ENCODE measurements at places on chromosomes 16 and 17.

DNA sequence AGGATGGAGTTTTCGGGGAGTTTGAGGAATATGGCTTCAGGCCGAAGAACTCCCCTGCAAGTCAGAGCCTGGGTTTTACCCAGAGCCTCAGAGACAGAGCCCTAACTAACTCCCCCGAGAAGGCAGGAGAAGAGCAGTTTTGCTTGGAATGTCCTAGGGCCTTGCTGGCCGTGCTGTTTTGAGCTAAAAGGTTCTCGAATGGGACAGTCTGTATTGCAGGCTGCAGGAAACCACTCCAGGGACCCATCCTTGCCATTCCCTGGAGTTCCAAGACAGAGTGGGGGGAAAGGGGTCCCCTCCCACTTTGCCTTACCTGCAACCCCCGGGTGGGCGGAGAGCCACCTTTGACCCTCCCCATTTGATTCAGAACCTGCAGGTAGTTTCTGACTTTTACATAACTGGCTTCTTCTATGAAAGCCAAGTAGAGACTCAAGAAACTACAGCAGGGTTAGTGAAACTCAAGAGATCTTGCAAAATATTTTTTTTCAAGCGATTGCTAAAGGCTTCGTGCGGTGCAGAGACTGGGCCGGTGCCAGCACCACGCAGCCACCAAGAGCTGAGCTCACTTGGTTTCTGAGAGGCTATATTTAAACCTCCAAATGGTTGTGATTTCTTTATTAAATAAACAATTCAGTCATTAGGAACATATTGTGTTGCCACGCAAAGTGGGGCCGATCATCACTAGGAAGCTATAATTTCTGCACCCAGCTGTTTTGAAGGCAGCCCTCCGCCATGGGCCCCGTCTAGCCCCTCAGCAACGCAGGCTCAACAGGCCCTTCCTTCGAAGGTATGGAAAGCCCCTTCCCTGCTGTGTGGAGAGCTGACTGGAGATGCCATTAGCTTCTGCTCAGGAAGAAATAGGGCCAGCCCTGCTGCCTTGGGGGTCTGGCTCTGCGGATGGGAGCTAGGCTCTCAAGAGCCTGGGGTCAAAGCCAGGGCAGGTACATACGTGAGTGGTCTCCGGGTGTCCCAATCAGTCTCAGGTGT is 223.0 kb downstream of the NTN1 start:
- DNase-seq, result no peak

DNA sequence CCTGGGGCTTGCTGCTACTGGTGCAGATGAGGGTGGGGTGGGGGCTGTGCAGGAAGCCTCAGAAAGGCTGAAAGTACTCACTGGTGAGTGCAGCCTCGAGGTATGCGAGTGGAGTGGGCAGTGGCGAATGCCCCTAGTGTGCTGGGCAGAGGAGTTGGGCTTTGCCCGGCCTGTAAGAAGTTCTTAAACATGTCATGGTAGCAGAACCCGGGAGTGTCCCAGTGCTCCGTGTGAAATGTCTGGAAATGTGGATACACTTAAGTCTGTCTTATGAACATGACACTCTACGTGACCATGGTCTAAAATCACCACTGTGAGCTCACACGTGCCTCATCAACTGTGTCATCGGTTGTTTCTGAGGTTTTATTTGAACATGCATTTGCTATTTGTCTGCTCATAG is 1.7 kb downstream of the SMTNL2 start:
- DNase-seq, result no peak

DNA sequence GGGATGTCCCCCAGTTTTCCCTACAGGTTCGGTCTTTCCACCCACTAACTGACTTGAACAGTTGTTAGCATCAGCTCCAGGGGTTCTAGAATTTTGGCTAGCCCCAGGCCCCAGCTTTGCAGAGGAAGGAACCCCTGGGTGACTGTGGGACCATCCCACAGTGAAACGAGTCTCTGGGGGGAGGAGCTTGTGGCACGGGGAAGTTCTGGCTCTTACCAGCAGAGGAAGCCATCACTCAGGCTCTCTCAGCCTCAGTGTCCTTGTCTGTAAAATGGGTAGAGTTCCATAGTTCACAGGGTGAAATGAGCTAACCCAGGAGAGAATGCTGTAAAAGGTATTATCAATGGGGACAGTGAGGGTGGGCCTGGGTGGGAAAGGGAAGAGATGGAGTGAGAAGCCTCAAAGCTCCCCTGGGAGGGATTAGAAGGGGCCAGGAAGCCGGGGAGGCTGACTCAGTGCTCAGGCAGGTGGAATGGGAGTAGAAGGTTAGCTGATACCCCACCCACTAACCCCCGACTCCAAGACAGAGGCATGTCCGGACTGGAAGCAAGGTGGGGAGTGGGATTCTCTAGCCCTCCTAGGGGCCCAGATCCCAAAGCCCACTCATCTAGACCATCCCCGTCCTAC is 30.9 kb upstream of the CDC42EP4 start:
- peak; percentile 27 for DNase-seq

- no peak for DNase-seq
Measured at GRCh38 chr16:85169333-85170065, 57.2 kb upstream of the CIBAR2 start.

- DNase-seq, result no peak
Measured at GRCh38 chr17:29576214-29577000, 7.9 kb downstream of the TP53I13 start.

DNA sequence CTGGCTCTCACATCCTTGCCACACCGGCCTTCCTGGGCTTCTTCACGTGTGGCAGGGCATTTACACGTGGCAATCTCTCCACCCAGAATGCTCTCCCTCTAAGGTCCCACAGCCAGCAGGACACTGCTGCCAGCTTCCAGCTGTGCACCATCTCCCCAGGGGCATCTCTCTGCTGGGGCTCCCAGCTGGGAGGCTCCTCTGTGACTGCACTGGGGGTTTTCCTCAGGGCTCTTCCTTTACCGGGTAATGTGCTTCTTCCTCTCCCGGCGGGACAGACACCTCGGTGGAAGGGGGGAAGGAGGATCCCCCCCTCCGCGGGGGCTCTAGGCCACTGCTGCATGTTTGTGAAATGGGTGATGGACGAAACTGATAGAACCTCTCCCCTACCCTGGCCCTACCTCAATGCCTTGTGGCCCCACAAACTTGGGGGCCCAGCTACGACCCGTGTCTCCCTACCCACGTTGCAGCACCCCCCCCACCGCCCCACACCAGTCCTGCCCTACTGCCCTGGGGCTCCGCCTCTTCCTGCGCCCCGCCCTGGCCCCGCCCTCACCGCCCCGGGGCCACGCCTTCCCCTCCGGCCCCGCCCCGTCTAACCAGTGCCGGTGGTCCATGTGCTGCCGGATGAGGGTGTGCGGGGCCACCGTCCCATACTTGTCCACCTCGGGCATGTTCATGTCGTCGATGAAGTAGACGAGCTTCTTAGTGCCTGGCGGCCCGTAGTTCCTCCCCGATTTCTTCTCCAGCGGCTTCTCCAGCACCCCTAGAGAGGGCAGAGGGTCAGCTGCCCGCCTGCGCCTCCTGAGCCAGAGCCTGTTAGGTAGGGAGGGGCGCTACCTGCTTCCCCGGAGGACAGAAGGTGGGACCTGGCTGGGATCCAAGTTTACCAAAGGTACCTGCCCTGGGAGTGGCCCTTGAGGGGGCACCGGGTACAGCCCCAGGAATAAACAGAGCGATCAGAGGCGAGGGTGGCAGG is 92.6 kb downstream of the DNAH17 start:
- DNase-seq, result no peak

GRCh38 chr17:31919802-31920525 is 16.8 kb upstream of the SUZ12 start:
- DNase-seq, result no peak

DNA sequence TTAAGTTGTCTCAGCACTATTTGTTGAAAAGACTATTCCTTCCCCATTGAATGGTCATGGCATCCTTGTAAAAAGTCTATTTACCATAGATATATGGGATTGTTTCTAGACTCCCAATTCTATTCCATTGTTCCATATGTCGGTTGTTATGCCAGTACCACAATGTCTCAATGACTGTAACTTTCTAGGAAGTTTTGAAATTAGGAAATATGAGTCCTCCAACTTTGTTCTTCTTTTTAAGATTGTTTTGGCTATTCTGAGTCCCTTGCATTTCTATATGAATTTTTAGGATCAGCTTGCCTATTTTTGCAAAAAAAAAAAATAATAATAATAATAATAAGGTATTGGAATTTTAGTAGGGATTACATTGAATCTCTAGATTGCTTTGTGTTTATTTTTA is 43.0 kb upstream of the ABCA3 start:
- no peak for DNase-seq

DNA sequence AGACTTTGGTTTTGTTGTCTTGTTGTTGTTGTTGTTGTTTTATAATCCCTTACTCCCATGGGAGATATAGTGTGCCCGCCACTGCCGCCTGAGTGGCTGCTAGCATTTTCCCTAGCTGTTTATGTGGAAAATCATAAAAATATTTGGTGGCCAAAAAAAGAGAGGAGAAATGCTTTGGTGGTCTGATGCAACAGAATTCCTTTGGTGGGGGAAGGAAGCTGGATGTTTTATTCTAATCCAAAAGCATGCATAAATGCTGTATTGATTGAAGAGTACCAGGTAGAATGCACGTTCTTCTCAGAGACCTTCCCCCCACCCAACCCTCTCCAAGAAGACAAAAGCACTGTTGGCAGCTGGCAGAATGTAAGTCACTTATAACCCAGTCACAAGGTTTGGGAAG is 93.2 kb downstream of the C17orf67 start:
- DNase-seq, result no peak

DNA sequence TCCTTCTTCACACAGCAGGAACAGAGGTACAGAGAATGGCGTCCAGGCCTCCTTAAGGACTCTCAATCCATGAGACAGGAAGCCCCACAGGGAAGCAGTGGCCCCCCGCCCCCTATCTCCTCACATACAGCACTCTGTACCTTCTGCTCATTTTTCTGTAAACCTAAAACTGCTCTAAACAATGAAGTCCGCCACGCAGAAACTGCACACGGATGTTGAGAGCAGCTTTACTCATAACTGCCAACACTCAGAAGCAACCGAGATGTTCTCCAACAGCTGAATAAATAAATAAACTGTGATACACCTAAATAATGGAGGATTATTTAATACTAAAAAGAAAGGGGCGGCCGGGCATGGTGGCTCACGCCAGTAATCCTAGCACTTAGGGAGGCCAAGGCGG is 9.9 kb downstream of the TBC1D16 start:
- no peak for DNase-seq

- peak; percentile 38 for DNase-seq
Measured at GRCh38 chr16:49932946-49933345, 77.0 kb upstream of the ZNF423 start.

DNA sequence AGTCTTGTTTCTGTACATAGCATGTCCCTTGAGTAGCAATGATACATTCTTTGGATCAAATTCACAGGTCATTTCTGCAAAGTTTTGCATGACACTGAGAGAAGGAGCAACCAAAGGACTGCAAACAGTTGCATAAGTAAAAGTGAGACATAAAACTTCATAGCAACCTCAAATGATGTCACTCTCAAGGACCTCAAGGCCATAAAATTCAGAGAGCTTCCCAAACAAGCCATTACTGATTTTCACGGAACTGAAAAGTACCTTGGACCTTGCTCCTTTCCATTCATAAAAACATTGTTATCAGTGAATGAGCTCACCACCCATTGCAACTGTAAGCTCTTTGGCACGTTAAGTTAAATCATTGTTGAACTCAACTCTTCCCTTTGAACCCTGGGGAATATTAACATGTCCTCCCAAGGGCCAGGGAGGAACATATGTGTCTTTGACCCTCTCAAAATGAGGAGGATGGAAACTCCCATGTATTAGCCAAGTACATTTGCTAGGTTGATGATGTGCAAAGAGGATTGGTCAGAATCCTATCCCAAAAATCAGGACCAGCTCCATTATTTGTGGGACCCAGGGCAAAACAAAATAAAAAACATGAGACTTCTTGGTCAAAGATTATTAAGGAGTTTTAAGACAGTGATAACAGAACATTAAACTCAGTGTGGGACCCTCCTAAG is 275.0 kb upstream of the DYNLRB2 start:
- DNase-seq, result no peak

DNA sequence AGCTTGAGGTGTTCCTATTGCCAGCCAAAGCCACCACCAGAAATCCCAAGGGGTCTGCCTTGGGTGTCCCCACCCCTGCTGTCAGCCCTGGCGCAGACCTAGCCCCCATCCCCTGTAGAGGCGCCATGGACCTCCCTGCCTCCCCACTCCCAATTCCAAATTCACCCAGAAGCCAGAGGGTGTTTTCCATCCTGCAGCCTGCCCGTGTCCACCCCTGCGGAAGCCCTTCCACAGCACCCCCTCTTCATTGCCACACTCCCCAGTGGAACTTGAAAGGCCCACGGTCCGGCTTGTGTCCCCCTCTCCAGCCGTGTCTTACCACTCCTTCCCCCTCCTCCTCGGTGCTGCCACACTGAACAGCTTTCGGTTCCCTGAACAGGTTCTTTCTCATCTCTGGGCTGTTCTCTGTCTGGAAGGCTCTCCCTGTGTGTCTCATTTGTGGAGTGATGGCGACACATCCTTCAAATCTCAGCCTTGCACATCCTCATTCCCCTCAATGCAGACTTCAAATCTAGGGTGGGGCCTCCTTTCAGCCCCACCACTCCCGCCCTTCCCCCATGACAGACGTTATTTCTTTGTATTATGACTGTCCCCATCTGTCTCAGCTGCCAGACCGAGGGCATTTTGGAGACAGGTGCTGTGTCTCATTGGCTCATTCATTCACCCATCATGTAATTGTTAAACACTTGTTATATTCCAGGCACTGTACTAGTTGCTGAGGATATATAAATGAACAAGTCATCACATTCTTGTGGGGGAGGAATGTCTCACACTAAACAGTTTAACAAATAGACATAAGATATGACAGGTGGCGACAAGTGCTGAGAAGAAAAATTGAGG is 36.3 kb downstream of the ADGRG5 start:
- peak; percentile 35 for DNase-seq

GRCh38 chr17:20203018-20203417 is 193.9 kb downstream of the SPECC1 start:
- DNase-seq, result no peak

- no peak for DNase-seq
Measured at GRCh38 chr16:56013962-56014552, 138.9 kb upstream of the CES5A start.

- no peak for DNase-seq
Measured at GRCh38 chr17:17812211-17813054, 24.4 kb downstream of the SREBF1 start.

GRCh38 chr17:7419819-7420610 is at the start of gene SPEM1:
Gene SPEM1 (plus strand): TSS chr17:7420324. CDS start chr17:7420385, 61 bp downstream.
- no peak for DNase-seq

GRCh38 chr16:546909-547770 is 13.1 kb upstream of the PRR35 start:
- peak; percentile 38 for DNase-seq

- no peak for DNase-seq
Measured at GRCh38 chr16:71441348-71442050, 355 bp downstream of the TLE7 start.

- DNase-seq, result no peak
Measured at GRCh38 chr16:19783363-19784182, 65.5 kb downstream of the IQCK start.

- DNase-seq, result no peak
Measured at GRCh38 chr16:72110662-72111615, 17.3 kb downstream of the DHX38 start.

DNA sequence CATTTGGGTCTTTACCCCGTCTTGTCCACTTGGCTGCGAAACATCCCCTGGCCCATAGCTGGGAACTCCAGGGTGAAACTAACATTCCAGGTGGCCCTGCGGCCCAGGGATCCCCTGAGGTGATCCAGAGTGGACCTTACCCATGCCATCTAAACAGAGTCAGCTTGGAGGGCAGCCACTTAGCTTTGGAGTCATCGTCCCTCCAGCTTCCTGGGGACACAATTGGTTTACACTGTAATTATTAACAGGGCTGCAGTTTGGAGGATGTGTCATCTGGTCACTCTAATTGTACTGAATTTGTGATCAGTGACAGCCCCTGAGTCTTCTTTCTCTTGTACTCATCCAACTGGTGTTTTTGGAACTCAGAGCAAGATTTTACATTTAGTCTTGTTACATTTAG is 149.9 kb downstream of the ENGASE start:
- DNase-seq, result no peak
